ENCODE measurements at places on chromosomes 6 and 20.

DNA sequence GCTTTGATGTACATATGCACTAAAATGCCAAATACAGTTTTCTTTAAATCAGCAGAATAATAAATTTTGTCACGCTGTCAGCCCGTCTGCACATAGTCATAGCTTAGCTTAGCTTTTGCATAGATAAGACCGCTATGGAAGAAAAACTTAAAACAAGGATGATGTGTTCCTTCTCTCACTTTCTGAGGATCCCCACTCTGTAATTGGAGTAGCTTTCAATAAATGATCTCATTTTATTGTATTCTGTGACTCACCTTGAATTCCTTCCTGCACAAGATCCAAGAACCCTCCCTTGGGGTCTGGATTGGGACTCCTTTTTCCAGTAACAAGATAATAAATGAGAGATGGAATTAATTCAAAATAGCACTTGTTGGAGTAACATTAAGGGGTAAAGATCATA is 186.2 kb downstream of the CDH26 start:
- no peak for DNase-seq

DNA sequence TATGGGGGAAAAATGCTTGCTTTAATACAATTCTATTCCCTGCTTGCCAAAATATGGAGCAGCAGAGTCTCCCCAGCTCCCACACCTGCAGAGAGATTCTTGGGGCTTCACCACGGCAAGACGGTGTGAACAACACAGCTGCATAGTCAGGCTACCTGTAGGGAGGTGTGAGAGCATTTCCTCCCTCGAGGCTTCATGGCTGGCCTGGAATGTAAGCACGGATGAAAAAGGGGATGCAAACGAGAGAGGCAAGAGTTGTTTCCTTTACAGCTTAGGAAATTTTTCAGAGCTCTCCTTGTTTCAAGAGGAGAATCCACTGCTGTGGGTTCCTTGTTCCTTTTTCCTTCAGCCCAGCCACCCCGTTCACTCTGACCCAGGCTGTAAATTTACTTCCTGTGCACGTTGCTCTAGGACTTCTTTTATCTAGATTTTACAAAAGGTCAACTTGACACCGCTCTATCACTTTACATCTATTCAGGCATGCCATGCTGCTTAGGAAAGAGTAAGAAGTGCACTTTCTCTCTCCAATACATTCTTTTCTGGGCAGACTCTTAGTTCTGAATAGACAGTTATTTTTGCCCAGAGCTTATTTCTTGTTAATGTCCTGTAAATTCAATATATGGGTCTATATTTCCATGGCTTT is 197.1 kb downstream of the KHDC1L start:
- DNase-seq, result no peak

GRCh38 chr6:122666418-122666817 is 56.2 kb downstream of the PKIB start:
- no peak for DNase-seq

GRCh38 chr6:79666634-79667033 is 35.5 kb downstream of the SH3BGRL2 start:
- no peak for DNase-seq

- DNase-seq, result no peak
Measured at GRCh38 chr6:56899753-56900152, 55.2 kb upstream of the BEND6 start.

GRCh38 chr6:6825193-6825784 is 236.8 kb downstream of the LY86 start:
- DNase-seq, result no peak

GRCh38 chr6:80547827-80548226 is 441.4 kb downstream of the BCKDHB start:
- no peak for DNase-seq

GRCh38 chr20:43691928-43692524 is 25.1 kb downstream of the MYBL2 start:
- peak; percentile 24 for DNase-seq

GRCh38 chr20:64071341-64072332 is 7.7 kb downstream of the RGS19 start:
- DNase-seq, result no peak

DNA sequence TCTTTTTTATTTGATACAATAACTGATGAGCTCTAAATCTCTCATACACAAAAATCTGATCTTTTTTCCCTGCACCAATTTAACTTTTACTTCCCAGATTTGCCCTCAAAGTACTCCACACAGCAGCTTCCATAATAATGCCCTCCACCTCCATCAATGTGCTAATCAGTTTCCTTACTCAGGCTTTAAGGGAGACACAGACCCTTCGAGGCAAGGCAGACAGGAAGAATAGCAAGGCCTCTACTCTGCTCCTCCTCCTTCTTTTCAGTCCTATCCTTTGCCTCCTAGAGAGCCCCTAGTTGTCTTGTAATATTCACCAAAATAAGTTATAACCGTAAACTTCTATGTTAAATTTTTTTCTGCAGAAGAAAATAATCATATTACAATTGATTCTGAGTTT is 444.9 kb upstream of the RNF217 start:
- no peak for DNase-seq

DNA sequence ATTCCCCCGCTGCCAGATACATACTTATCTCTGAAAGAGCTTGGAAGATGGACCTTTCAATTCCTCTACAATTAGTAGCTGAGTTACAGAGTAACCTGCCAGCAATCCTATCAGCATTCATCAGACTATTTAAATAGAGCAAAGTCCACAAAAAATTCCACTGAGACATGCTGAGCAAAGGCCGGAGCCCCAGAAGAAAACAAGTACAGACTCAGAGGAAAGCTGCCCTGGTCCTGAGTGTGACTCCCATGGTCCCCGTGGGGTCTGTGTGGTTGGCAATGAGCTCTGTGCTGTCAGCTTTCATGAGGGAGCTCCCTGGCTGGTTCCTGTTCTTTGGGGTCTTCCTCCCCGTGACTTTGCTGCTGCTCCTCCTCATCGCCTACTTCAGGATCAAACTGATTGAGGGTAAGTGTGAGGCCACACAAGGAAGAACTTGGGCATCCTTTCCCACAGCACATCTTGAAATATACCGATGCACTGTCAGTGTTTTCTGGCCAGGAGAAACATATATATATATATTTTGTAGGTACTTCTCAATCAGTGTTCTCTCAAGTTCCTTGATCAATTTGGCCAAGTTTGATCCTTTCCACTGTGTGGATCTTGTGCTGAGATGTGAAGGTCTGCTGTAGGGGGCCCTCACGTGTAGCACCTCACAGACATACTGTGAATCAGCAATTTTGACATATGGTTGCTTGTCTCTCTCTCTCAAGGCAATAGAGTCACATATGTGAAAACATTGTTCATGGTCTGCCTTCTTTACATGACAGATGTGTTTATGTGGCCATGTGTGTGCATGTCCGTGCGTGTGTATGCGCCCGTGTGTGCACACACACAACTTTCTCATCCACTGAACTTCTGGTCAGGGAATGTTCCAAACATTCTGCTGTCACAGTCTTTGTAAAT is at the start of gene SMLR1:
TSS of gene SMLR1 (plus strand) at position 160 of the 903 bp plus-strand sequence. CDS start at position 168, 8 bp downstream.
- no peak for DNase-seq

DNA sequence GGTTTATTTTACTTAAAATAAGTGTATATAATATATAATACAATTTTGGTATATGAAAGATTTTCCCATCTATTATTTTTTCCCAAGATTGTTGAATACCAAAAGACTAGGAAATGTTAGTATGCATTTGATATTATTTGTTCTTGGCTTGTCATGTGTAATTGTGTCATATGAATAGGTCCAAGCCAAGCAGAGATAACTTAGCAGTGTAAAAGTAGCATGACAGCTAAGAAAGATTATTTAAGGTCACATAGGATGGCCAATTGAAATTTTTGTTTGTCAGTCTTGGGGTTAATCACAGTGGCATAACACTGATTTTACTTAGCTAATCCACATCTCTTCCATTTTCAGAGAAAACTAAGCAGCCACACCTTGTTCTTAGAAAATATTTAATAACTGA is 38.8 kb upstream of the RSPO3 start:
- no peak for DNase-seq

DNA sequence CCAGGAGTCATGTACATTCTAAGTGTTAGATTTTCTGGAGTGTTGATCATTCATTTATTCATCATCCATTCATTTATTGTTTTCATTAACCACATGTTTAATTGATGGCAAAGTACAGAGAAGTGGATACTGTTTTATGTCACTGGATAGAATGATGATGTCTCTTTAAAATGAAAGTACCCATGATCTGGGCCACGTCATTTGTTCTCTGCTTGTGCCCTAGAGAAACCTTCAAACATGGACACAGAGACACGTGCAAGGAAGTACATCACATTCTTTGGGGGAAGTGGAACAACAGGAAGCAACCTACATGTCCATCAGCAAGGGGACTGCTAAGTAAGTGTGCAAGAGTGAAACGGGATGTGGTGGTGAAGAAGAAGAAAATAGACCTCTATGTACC is 75.8 kb upstream of the TSHZ2 start:
- no peak for DNase-seq

- DNase-seq, result peak; percentile 12
Measured at GRCh38 chr6:82040405-82041221, 206.9 kb downstream of the IBTK start.

- no peak for DNase-seq
Measured at GRCh38 chr6:50333696-50334095, 284.0 kb upstream of the DEFB112 start.

DNA sequence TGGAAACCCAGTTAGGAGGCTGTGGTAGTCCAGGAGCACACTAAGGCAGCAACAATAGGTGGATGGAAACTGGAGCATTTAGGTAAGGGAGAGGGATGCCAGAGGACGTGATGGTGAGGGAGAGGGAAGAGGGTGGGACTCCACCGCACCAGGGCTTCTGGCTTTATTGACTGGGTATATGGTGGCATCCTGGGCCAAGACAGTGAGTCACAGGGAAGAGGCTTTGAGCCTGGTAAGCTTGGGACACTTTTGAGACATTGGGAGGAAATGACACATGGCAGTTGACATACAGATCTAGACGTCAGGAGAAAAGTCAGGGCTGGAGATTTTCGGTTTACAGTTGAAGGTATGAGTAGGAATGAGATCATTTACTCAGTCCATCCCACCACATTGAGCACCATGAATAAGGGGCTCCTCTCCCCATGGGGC is 14.9 kb downstream of the NT5E start:
- DNase-seq, result no peak

DNA sequence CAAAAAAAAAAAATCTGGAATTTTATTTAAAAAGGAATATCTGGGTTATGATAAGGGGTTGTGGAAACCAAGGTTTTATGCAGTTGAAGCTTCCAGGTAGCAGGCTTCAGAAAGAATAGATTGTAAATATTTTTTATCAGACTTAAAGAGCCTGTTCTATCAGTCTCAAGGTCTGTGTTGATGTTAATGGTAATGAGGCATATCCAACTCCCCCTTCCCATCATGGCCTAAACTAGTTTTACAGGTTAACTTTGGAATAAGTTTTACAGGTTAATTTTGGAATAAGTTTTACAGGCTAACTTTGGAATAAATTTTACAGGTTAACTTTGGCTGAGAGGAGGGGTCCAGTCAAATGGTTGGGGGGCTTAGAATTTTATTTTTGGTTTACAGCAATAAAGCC is 92.4 kb downstream of the CD24 start:
- no peak for DNase-seq

DNA sequence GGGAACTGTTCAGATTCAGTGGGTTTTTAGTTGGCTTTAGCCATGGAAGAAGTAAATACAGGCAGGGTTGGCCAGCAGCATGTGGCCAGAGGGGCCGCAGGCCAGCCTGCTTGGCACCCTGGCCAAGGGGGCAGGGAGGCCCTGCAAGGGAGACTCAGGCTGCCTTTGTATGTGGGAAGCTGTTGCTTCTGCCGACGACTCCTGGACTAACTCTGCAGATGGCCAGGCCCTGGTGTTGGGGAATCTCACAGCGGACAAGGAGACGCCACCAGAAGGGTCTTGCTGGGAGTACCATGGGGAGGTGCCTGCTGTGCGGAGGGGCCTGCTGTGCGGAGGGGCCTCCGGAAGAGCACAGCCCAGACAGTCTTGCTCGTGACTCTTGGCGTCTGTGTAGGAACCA is 25.2 kb downstream of the PYGB start:
- DNase-seq, result no peak

GRCh38 chr6:5135788-5136376 is 50.7 kb downstream of the PPP1R3G start:
- DNase-seq, result peak; percentile 11

DNA sequence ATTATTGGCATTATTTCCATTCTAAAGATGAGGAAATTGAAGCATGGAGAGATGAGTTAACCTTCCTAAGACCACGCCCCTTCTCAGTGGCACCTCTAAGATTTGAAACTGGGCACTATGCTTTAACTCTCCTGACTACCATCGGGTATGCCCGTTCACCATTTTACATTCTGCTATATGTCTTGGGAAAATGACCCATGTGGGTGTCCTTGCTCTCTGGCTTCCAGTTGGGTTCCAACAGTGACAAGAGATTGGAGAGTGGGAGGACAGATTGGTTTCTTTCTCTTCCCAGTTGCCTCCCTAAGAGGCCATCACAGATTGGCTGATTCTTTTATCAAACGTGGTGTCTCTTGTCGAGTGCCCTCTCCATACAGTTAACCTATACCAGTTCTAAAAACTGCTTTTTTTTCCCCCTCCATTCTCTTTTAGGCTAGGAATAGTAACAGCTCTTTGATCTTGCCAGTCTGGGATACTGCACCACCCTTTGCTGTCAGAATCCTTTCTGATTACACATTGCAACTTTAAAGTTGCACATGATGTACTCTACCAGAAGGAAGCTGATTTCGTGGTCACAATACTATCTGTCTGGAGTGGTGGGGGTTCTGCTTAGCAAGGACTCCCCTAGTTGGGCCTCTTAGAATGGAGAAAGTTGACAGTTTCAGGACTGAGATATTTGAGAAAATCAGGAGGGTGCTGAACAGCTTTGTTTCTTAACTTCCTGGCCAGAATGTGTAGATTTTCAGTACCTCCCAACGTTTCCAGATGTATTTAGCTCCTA is 88.0 kb upstream of the ELOVL5 start:
- no peak for DNase-seq

DNA sequence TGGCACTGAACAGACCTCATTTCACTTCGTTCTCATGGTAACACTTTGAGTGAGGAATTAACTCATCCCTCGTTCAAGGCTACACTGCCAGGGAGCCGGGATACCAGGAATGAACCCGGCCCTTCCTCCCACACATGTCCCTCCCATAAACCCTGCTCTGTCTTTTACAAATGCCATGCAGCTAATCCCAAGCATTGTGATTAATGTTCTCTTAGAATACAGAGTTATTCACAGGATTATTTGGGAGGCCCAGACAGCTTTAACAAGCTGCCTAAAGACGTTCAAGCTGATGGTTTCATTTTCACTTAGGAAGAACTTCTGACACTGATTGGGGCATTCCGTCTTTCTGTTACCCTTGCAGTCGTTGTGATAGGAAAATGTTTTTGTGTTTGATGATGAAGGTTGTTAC is 42.5 kb upstream of the CD83 start:
- peak; percentile 85 for DNase-seq

GRCh38 chr20:34363062-34363464 is at the start of gene ITCH:
ITCH (plus strand) TSS chr20:34363273; CDS start chr20:34393812, 30,539 bp downstream.
- DNase-seq, result peak; percentile 93

DNA sequence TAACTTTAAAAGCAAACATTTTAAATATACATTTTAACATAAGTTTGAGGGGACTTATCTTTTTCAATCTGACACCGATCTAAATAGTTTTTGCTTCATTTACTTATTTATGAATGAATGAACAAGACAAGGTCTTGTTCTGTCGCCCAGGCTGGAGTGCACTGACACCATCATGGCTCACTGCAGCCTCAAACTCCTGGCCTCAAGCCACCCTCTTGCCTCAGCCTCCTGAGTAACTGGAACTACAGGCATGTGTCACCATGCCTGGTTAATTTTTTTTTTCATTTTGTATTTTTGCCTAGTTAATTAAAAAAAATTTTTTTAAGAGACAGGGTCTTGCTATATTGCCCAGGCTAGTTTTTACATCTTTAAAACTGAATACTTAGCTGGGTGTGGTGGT is 25.4 kb downstream of the FBXO9 start:
- no peak for DNase-seq

- DNase-seq, result no peak
Measured at GRCh38 chr6:136782021-136782770, 10.1 kb downstream of the MAP3K5 start.
